ENCODE measurements at places on chromosomes 12 and 14.

DNA sequence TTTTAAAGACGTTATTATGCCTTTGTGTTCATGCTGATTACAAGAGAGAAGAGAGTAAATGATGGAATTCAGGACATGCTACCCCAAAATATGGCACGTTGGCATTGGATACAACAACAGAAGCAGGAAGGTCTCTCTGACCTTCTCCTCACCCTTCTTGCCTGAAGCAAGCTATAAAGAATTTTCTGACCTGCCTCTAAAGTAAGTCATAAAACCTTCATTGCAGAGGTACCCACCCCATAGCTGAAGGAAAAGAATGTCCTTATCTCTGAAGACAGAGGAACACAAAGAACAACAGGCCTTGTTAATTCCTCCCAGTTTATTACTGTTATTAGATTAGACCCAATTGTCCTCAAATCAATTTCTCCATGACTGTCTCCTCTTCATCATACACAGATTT lies 176.2 kb downstream of the FBXL14 start:
- DNase-seq, result no peak

DNA sequence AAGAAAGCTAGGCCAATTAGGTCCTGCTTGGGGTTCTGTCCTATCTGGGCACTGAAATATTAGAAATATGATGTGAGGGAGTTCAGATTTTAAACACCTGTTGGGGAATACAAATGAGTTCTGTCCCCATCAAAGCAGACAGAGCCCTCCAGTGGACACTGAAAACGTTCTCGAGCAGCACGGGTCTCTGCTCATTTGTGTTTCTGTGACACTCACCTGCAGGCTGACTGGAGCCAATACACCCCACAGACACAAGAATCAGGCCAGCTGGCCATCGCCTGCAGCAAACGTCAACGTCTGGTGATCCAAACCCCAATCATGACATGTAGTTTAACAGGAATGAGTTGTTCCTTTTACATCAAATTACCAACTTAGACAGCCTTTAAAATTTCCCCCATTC lies 493.4 kb upstream of the TMEM132C start:
- no peak for DNase-seq

DNA sequence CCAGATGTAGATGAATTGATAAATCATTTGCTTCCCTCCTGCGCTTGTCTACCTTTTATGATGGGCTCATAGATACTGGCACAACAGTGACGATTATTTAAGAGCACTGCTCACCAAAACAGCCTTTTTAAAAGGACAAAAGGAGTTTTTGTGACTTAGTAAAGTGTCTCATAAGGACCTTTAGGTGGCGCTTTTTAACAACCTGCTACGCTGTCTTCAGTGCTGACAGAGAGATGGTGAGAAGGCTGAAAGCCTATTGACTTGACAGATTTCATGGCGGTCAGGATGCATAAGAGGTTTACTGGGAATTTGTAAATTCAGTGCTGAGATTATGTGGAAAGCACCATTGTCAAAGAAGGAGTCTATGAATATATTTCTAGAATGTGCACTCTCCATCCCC lies 87.6 kb downstream of the SLC15A5 start:
- DNase-seq, result no peak

DNA sequence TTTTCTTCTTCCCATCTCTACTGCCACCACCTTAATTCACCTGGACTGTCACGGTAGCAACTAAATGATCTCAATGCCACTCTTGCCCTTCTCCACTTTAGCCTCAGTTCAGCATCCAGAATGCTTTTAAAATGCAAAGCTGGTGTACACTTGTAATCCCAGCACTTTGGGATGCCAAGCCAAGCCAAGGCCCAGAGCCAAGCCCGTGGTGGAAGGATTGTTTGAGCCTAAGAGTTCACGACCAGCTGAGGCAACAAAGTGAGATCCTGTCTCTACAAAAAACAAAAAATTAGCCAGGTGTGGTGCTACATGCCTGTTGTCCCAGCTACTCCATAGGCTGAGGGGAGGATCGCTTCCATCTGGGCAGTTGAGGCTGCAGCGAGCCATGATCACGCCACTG lies 5.9 kb downstream of the CIPC start:
- no peak for DNase-seq

DNA sequence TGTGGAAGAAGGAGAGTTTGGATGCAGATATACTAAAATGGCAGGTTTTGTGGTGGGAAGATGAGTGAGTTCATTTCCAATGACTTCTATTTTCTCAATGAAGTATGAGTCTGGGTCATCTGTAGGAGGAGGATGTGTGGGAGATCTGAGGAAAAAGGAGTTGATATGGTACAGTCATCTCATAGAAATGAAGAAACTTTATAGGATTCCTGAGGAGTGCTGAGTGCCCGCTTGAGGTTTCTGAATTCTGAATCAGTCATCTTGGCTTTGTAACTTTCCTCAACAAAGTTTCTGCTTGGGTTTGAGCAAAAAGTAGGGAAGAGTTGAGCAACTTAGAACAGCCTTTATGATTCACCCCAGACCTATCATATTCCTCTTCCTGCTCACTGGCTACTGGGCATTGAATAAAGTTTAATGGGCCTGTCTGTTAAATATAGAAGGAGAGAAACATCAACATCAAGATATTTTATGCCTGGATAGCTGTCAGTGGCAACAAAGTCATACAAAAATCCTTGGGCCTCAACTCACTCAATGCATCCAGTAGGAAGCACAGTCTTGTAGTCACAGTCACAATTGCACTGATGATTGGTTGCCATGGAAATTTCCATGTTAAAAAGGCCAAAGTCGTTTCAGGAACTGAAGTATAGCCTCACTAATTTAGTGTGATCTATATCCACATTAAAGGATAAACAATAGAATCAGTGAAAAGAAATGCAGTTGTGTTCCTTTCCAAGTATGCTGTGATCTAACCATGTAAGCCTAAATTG lies 284.7 kb downstream of the DUSP6 start:
- peak; percentile 23 for DNase-seq

DNA sequence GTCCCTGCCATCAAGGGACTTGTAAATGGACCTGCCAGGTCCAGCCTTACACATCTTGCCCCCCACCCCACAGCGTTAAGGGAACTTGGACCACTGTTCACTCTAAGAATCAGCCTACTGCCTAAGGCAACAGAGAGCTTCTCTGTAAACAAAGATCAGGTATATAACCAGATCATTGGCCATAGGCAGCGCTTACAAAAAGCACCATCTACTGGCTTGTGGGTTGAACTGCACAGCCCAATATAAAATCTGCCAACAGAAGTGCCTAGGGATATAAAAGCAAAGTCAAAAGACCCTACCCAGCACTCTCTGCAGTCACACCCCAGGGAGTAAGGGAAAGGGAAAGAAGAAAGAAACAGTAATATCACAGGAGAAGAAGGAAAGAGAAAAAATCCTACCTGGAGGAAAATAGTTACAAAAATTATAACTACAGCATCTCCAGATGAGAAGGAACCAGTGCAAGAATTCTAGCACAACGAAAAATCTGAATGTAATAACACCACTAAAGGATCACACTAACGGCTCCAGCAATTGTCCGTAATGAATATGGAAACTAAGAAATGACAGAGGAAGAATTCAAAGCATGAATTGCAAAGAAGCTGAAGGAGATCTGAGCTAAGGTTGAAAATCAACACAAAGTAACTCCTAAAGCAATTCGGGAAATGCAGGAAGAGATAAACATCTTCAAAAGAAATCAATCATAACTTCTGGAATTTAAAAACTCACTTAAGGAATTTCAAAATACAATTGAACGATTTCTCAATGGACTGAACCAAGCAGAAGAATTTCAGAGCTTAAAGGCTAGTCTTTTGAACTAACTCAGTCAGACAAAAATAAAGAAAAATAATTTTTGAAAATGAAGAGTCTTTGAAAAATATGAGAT lies 95.2 kb upstream of the PCED1B start:
- peak; percentile 50 for DNase-seq
